ENCODE measurements at places on chromosomes 11 and 22.

DNA sequence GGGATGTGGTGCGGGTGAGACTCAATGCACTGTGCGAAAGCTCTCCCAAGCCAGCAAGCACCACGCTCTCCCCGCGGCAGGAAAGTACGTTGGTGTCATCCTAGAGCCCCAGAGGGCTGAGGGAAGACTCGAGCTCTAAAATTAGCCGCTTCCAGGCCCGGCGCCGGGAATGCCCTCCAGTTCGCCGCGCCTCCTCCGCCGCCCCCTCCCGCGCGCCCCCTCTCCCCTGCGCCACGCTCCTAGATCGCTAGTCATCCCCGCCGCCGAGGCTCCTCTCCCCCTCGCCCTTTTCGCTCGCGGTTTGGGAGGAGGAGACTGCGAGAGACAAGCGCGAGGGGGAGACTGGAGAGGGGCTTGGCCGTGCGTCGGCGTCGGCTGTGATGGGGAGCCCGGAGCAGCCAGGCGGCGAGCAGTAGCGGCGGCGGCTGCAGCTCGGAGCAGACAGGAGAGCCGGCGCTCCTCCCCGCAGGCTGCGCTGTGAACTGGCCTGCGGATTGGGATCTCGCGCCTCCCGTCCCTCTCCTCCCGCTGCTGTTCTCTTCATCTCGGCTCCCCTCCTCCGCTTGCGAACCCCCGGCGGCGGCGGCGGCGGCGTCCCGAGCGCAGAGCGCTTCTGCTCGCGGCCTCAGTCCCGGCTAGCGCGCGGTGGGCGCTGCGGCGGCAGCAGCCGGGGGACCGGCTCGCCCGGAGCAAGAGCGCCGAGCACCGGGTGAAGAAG, at the start of gene FAT3:
Gene FAT3, plus strand, starts transcription at position 412 of the 718 bp plus-strand sequence. CDS start 127,295 bp downstream, outside the sequence.
- peak within 1 kb of the TSS; percentile 97 for H3K27ac ChIP-seq
- DNase-seq: peak; percentile 94
- no peaks in the 10 kb centered on the region for H3K36me3 ChIP-seq
- H3K4me1 ChIP-seq: peaks cover 5% of the 10 kb centered on the region
- peak within 1 kb of the TSS; percentile 76 for H3K4me3 ChIP-seq

GRCh38 chr11:67442504-67443404, 522 bp downstream of the CORO1B start:
- no peaks in the 10 kb centered on the region for H3K27me3 ChIP-seq
- H3K27ac ChIP-seq: no peak overlapping the region
- H3K36me3 ChIP-seq: no peaks in the 10 kb centered on the region
- H3K4me3 ChIP-seq: peak overlapping the region; percentile 79
- H3K4me1 ChIP-seq: no peaks in the 10 kb centered on the region

- DNase-seq: peak; percentile 37
- no peak overlapping the region for H3K27ac ChIP-seq
- H3K36me3 ChIP-seq: no peaks in the 10 kb centered on the region
- H3K4me1 ChIP-seq: no peaks in the 10 kb centered on the region
- no peak overlapping the region for H3K4me3 ChIP-seq
- no peaks in the 10 kb centered on the region for H3K27me3 ChIP-seq
Measured at GRCh38 chr11:34899633-34900016, 16.6 kb downstream of the APIP start.

DNA sequence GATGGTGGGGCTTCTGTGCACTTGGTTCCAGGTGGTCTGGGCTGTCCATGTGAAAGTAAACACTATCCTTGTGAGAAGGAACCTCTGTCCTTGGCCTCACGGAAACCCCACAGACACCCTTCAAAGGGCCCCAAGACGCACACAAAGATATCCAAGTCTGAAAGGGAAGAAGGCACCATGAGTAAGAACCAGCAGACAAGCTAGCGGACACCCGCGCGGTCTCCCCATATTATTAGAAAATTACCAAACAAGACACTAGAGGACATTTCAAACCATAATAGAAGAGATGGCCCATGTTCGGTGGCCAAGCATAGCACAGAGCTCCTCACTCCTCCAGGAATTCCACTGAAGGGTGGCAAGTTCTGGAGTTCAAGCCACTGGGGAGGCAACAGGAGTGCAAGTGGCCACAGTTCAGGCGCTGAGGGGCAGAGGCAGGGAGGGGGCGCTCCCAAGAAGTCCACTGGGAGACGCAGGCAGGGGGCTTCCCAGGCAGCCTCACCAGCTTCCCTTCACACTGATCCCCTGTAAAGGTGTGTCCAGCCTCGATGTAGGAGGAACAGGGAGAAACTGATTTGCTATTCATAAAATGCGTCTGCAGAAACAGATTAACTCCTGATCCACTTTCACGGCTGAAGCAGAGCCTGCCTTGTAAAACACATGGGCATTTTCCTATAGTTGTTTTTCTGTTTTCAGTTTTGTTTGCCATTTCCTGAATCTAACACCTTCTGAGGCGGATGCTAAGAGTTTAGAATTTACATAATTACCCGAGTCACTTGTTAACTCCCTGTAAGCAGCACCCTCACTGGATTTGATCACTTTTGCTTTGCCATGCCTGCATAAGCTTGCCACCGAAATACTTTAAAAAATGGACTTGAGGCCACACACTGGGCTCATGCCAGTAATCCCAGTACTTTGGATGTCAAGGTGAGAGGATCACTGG, 9.1 kb upstream of the PPARA start:
- H3K27me3 ChIP-seq: no peaks in the 10 kb centered on the region
- H3K36me3 ChIP-seq: no peaks in the 10 kb centered on the region
- H3K4me1 ChIP-seq: no peaks in the 10 kb centered on the region
- H3K27ac ChIP-seq: no peak overlapping the region
- H3K4me3 ChIP-seq: no peak overlapping the region

DNA sequence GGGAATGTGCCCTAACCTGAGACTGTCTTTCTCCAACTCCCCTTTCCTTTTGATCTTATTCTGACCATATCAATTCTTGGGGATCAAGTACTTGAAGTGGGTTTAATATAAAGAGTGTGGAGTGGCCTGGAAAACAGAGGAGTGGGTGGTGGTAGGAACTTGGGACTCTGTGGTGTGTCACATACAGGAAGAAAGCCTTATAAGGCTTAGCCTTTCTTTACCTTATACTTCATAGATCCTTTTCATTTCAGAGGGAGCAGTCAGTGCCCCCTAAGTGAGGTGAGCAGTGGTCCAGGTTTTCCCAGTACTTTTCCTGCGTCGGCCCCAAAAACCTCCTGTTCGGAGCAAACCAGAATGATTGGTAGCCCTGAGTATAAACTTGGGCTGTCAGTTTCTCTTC, 486 bp downstream of the OOSP1 start:
- H3K27ac ChIP-seq: no peak overlapping the region
- no peaks in the 10 kb centered on the region for H3K36me3 ChIP-seq

GRCh38 chr11:11077898-11078297, 220.0 kb upstream of the ZBED5 start:
- no peaks in the 10 kb centered on the region for H3K27me3 ChIP-seq
- no peak overlapping the region for H3K27ac ChIP-seq
- no peak overlapping the region for H3K4me3 ChIP-seq

DNA sequence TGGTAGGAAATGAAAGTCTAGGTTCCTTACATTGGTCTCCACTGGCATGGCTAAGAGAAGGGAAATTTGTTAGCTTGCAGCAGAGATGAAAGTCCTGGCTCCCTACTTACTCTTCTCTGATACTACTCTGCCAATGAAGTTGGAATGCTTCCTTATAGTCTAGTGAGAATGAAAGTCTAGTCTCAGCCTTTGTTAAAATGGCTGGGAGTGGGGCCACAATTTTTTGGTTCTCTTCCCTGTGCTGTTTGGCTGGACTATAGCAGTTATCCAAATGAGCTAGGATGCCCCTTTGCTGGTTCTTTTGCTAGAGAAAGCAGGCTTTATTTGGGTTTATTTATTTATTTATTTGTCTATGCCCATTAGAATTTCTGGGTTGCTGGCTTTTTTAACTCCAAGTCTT, 414.3 kb downstream of the AASDHPPT start:
- H3K36me3 ChIP-seq: no peaks in the 10 kb centered on the region
- no peaks in the 10 kb centered on the region for H3K27me3 ChIP-seq
- no peak overlapping the region for H3K4me3 ChIP-seq
- H3K4me1 ChIP-seq: no peaks in the 10 kb centered on the region
- H3K27ac ChIP-seq: no peak overlapping the region

DNA sequence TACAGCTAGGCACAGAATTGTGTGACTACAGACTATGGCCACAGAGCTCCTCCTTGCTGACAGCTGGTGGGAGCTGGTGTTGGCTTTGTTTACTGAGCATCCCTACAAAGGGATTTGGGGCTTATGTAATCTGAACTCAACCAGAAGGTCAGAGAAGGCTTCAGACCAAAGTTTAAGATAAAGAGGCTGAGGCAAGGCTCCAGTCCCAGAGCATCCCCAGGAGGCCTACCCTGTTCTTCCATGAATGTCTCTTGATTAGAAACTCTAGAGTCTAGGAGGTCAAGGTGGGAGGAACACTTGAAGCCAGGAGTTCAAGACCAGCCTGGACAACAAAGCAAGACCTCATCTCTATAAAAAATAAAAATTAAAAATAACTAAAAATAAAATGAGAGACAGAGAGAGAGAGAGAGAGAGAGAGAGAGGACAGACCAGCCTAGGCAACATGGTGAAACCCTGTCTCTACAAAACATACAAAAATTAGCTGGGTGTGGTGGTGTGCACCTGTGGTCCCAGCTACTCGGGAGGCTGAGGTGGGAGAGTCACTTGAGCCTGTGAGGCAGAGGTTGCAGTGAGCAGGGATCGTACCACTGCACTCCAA, 125.5 kb upstream of the SERPIND1 start:
- H3K27ac ChIP-seq: no peak overlapping the region
- H3K36me3 ChIP-seq: no peaks in the 10 kb centered on the region
- no peak overlapping the region for H3K4me3 ChIP-seq
- H3K27me3 ChIP-seq: no peaks in the 10 kb centered on the region
- no peaks in the 10 kb centered on the region for H3K4me1 ChIP-seq

DNA sequence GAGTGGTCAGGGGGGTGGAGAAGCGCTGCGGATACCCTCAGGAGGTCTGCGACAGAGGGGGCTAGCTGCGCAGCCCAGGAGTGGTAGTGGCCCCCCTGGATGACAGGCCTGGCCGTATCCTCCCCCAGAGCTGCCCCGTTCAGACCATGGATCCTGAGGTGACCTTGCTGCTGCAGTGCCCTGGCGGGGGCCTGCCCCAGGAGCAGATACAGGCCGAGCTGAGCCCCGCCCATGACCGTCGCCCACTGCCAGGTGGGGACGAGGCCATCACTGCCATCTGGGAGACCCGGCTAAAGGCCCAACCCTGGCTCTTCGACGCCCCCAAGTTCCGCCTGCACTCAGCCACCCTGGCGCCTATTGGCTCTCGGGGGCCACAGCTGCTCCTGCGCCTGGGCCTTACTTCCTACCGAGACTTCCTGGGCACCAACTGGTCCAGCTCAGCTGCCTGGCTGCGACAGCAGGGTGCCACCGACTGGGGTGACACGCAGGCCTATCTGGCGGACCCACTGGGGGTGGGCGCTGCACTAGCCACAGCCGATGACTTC, 505 bp downstream of the NUDT22 start:
- H3K27me3 ChIP-seq: no peaks in the 10 kb centered on the region
- H3K36me3 ChIP-seq: no peaks in the 10 kb centered on the region
- no peak for DNase-seq

DNA sequence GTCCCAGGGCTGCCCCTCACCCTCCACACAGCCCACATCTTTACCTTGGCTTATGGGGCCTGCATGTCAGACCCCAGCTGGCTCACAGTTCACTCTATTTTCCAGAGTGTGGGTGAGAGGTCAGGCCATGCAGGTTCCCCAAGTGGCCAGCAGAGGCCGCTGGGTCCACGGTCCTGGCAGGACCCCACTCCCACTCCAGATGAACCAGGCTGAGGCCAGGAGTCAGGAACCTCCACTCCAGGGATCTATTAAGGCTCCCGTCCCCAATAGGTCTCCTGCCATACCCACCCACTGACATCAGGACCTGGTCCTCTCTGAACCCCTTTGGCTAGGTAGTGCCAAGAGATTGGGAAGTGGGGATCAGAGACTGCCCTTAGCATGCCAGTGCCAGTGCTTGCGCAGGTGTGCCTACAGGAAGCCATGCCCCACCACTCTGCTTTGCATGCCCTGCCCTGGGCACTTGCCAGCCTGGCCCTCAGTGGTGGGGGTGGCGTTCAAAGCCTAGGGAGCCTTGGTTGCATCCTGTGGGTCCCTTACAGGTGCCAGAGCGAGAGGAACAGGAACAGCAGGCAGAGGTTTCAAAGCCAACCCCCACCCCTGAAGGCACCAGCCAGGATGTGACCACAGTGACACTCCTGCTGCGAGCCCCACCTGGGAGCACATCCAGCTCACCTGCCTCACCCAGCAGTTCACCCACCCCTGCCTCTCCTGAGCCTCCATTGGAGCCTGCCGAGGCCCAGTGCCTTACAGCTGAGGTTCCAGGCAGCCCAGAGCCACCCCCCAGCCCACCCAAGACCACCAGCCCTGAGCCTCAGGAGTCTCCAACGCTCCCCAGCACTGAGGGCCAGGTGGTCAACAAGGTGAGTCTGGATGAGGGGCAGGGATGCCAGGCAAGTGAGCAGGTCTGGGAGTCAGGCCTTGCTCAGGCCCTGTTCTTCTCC, 8.3 kb downstream of the SMTN start:
- DNase-seq: no peak
- no peak overlapping the region for H3K4me3 ChIP-seq
- H3K4me1 ChIP-seq: no peaks in the 10 kb centered on the region
- no peaks in the 10 kb centered on the region for H3K27me3 ChIP-seq

GRCh38 chr11:34750692-34751405, 130.0 kb downstream of the EHF start:
- no peaks in the 10 kb centered on the region for H3K27me3 ChIP-seq
- no peak overlapping the region for H3K27ac ChIP-seq
- no peaks in the 10 kb centered on the region for H3K4me1 ChIP-seq
- DNase-seq: no peak
- no peak overlapping the region for H3K4me3 ChIP-seq

- H3K36me3 ChIP-seq: no peaks in the 10 kb centered on the region
- no peak for DNase-seq
- H3K27ac ChIP-seq: no peak overlapping the region
Measured at GRCh38 chr11:102712137-102712536, 6.6 kb upstream of the MMP27 start.

DNA sequence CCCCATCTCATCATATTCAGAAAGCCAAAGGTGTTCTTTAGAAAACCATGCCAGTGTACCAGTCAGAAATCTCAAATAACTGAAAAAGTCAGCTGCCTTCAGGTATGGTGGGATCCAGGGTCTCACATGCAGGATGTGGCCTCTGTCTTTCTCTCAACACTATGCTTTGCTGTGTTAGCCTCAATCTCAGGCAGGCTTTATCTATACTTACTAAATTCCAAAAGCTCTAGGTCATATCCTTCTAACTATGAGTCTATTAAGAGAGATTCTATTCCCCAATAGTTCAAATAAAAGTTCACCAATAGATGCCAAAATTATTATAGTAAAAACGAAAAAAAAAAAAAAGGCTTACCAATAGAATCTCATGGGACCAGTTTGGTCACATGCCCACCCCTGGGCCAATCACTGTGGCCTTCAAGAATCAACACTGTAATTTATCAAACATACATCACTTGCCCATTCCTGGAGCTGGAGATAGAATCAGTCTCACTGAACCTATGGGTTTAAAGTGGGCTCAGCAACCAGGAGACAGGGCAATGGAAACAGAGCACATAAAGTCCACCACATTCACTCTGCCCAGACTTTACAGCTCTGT, 38.0 kb upstream of the APLNR start:
- H3K36me3 ChIP-seq: no peaks in the 10 kb centered on the region
- H3K27ac ChIP-seq: no peak overlapping the region
- H3K4me1 ChIP-seq: peaks cover 2% of the 10 kb centered on the region
- DNase-seq: no peak
- H3K27me3 ChIP-seq: no peaks in the 10 kb centered on the region

Measured in mesendoderm (in vitro differentiated cells).